ENCODE measurements at places on chromosomes 12 and 14. TPM values are rescaled to one million over a fixed set of nuclear protein-coding genes. Genes with fewer than 3 reads are reported as not detected.

- no peak overlapping the region for H3K4me3 ChIP-seq
- H3K27me3 ChIP-seq = no peaks in the 10 kb centered on the region
- no peak for DNase-seq
- H3K4me1 ChIP-seq = peaks cover 8% of the 10 kb centered on the region
- H3K27ac ChIP-seq = no peak overlapping the region
These were observed 8.1 kb downstream of the AVIL start for GRCh38 chr12:57810450-57810849.

The IL26 gene
- total RNA-seq = not detected

DNA sequence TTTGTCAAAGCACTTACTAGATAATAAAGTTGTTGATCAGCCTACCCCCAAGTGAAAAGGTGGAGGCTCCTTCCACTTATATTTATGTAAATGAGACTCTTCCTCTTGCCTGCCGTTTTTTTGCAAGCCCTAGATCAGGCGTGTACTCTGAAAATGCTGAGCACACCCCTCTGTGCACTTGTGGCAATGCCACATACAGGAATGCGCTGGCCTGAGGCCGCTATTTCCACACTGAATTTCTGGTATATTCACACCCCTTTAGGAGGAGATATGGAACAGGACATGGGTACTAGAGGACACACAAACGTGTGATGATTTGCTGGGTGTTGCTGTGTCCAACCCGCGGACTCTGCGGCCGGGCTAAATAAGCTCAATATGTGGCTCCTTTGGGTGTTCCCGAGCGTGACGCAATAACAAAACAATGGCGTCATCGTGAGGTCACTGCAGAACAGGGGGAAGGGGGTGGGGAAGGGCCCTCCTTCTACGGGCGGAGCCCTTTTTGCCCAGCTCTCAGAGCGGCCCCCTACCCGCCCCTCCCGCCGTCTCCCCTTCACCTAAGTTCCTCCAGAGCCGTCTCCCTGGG is 554 bp upstream of the TSPAN31 start:
- H3K27ac ChIP-seq = peak overlapping the region; percentile 95
- H3K27me3 ChIP-seq = no peaks in the 10 kb centered on the region
- H3K4me1 ChIP-seq = peaks cover 7% of the 10 kb centered on the region
- H3K36me3 ChIP-seq = no peaks in the 10 kb centered on the region

DNA sequence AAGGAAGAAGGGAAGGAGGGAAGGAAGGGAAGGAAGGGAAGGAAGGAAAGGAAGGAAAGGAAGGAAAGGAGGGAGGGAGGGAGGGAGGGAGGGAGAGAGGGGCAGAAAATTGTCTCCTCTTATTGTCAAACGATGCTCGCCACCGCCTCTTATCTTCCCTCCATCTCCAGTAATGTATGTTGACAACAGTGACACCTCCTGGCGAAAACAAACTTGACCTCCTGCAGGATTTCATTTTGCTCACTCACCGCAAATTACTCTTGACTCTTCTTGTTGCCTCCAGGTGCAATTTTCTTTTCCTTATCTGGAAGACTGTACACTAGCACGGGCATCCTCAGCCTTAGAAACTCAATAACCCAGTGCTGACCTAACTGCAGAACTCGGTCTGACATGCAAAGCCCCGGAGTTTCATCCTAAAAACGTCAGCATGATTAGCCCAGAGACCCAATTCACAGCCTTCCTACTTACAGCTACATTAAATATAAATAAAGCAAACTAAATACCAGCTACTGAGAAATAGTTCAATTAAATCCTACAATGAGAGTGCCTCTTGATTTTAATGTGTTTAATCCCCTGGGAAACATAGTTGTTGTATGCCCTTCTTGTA is 512.4 kb upstream of the TMPO start:
- no peak for DNase-seq
- no peak overlapping the region for H3K27ac ChIP-seq
- H3K36me3 ChIP-seq = no peaks in the 10 kb centered on the region

The LALBA gene
- not detected for total RNA-seq

The TAS2R7 gene
- total RNA-seq = not detected

The ACSS3 gene
- total RNA-seq = 67.0 TPM

GRCh38 chr12:116547955-116548501 is 11.2 kb upstream of the MAP1LC3B2 start:
- H3K27me3 ChIP-seq = no peaks in the 10 kb centered on the region
- peaks cover 11% of the 10 kb centered on the region for H3K4me1 ChIP-seq
- no peaks in the 10 kb centered on the region for H3K36me3 ChIP-seq
- DNase-seq = no peak

The CLEC1B gene
- not detected for total RNA-seq

DNA sequence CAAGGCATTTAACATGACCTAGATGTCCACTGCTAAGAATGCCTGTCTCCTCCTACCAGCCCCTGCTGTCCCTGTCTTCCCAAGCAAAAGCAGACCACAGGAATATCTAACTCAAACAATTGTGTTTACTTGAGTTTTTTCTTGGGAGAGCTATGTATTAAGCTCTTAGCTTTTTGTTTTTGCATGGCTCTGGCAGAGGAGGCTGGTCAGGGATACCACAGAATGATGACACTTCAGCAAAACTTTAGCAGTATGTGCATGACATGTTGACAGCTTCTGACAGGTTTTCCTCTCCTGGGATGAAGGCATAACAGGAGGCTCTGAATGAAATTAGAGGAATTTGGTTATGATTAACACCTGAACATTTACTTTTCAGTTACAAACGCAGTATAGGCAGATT is 6.9 kb downstream of the TMBIM6 start:
- no peaks in the 10 kb centered on the region for H3K27me3 ChIP-seq
- H3K36me3 ChIP-seq = no peaks in the 10 kb centered on the region
- H3K27ac ChIP-seq = no peak overlapping the region
- DNase-seq = no peak

DNA sequence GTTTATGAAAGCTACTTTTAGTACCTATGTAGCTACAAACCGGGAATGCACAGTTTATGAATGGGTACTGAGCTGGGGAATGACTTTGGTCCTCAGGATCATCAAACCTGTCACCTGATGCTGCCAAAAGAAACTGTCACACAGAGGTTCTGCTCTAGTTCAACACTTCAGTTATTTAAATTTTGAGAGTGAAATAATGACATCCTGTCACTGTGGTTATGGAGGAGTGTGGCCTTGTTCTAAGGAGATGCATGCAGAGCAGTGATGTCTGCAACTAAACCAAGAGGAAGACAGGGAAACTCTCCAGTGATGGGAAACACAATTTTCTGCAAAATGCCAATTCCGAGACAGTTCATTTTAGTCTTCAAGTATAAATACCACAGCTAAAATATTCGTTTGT is 4.8 kb upstream of the AEBP2 start:
- H3K27me3 ChIP-seq = no peaks in the 10 kb centered on the region
- no peak overlapping the region for H3K27ac ChIP-seq
- DNase-seq = no peak
- no peaks in the 10 kb centered on the region for H3K4me1 ChIP-seq
- no peak overlapping the region for H3K4me3 ChIP-seq
- H3K36me3 ChIP-seq = no peaks in the 10 kb centered on the region

DNA sequence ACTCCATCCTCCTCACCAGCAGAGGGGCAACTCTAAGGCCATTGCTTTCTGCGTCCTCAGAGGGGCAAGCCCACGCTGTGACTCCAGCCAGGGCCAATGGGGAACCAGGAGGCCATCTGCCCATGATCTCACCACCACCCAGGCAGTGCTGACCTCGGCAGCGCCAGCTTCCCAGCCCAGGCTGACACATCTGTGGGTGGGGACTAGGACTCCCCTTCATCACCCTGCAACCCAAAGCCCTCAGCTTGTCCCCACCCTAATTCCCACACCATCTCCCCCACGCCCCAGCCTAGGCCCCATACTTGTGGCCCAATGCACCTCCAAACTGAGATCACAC is 58.6 kb downstream of the VWF start:
- H3K27me3 ChIP-seq = no peaks in the 10 kb centered on the region
- no peaks in the 10 kb centered on the region for H3K36me3 ChIP-seq
- H3K4me3 ChIP-seq = no peak overlapping the region

GRCh38 chr14:42000450-42000849 is 393.8 kb downstream of the LRFN5 start:
- H3K36me3 ChIP-seq = no peaks in the 10 kb centered on the region
- H3K27ac ChIP-seq = no peak overlapping the region
- H3K4me3 ChIP-seq = no peak overlapping the region
- no peak for DNase-seq

The ESRRB gene
- total RNA-seq = not detected

DNA sequence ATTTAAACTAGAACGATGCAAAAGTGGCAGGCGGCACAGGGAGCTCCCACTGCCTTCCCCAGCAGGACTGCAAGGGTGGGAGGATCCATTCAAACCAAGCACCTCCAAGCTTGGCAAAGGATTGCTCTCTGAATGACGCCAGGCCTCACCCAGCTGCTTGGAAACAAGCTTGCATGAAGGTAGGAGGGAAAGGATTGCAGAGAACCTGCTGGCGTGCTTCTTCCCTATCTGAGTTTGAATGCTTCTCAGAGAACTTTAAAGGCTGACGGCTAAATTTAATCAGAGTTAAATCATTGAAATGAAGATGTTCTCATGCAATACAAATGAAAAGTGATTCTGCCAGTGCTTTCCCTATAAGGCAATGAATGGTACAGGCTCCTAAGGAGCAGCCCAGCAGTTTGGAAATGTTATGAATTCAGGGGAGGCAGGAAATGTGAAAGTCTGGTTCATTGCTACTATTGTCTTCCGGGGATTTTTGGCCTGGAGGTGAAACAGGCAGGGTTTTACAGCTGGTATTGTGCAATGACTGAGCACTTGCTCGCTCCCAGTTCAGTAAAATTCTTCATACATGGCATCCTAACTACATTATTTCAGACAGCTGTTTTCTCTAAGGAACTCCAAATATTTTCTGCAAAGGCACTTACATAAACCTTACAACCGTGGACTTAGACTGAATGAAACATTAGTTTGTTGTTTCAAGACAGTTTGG is 31.9 kb upstream of the DUSP6 start:
- peaks cover 5% of the 10 kb centered on the region for H3K4me1 ChIP-seq
- no peak overlapping the region for H3K27ac ChIP-seq
- no peaks in the 10 kb centered on the region for H3K36me3 ChIP-seq
- peak; percentile 29 for DNase-seq

GRCh38 chr12:122022393-122023338 is 982 bp downstream of the BCL7A start:
- peak overlapping the region; percentile 78 for H3K4me3 ChIP-seq
- no peaks in the 10 kb centered on the region for H3K36me3 ChIP-seq
- peaks cover 2% of the 10 kb centered on the region for H3K4me1 ChIP-seq
- peak; percentile 36 for DNase-seq
- H3K27ac ChIP-seq = peak overlapping the region; percentile 87
- no peaks in the 10 kb centered on the region for H3K27me3 ChIP-seq

The SLCO1C1 gene
- total RNA-seq = not detected

DNA sequence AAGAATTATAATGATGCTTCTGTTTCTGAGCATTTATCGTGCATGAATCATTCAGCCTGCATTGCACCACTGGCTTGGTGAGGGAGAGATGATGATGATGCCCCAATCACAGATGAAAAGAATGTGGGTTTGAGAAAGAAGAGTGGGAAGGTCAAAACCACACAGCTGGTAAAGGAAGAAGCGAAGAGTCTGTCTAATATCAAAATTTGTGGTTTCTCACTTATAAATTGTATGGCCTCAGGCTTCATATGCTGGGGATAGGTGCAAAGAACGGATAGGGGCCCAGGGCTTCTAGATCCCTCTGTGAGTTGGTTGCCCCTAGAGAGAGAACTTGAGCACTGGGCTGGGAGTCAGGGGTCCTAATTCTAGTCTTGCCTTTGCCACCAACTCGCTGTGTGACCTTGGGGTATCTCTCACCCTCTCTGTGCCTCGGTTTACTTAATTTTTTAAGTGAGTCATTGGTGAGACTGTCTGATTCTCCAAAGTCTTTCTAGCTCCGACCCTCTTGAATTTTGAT is 2.2 kb downstream of the OASL start:
- no peaks in the 10 kb centered on the region for H3K36me3 ChIP-seq
- no peak overlapping the region for H3K27ac ChIP-seq
- peaks cover 7% of the 10 kb centered on the region for H3K4me1 ChIP-seq
- H3K27me3 ChIP-seq = no peaks in the 10 kb centered on the region
- no peak overlapping the region for H3K4me3 ChIP-seq

- H3K4me3 ChIP-seq = no peak overlapping the region
- no peaks in the 10 kb centered on the region for H3K4me1 ChIP-seq
- no peak overlapping the region for H3K27ac ChIP-seq
- H3K27me3 ChIP-seq = no peaks in the 10 kb centered on the region
These were observed 88.6 kb downstream of the SEC23A start for GRCh38 chr14:39014460-39014859.
